ELR (cell line): ENCODE measurements at places on chromosomes 16 and 17.

- peak; percentile 64 for DNase-seq
Observed at GRCh38 chr16:30068750-30069610, 3.4 kb downstream of the ALDOA start.

- DNase-seq: peak; percentile 14
Observed at GRCh38 chr17:32123782-32124181, 18.5 kb upstream of the RHOT1 start.

DNA sequence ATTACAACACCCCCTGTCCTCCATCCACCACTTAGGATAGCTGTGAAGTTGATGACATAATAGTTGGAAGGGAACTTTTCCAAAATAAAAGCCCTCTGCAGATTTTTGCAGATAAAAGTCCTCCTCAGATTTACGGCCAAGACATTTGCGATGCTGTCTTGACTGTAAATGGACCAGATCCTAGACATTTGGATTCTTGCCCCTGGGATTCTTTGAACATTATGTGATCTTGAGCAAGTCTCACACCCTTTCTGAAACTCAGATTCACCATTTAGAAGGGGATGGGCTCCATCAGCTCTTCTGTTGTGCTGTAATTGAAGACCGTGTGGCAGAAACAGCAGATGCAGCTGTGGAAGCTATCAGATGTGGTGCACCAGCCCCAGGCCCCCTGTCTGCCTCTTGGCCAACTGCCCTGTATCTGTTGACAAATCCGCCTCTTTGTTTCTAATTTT is 153.9 kb upstream of the CACNG3 start:
- DNase-seq: no peak

- peak; percentile 64 for DNase-seq
Observed at GRCh38 chr17:50452630-50453300, 15.9 kb downstream of the CHAD start.

DNA sequence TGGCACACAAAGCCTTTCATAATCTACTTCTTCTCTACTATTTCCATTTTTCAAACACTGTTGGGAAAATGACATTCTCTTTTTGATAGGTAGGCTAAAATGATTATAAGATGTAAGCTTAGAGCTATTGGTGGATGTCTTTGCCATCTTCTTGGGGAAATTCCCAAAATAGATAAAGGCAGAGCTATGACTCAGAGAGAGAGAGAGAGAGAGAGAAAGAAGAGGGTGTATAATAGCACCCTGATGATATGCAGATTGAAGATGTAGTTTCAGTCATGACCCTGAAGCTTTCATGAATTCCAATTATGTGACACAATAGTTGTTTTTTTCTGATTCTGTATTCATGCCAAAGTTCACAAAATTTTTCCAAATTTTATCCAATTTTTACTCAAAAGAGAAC is 529.1 kb downstream of the HS3ST4 start:
- no peak for DNase-seq

- DNase-seq: peak; percentile 97
Observed at GRCh38 chr17:62093188-62094155, 28.4 kb upstream of the MED13 start.

DNA sequence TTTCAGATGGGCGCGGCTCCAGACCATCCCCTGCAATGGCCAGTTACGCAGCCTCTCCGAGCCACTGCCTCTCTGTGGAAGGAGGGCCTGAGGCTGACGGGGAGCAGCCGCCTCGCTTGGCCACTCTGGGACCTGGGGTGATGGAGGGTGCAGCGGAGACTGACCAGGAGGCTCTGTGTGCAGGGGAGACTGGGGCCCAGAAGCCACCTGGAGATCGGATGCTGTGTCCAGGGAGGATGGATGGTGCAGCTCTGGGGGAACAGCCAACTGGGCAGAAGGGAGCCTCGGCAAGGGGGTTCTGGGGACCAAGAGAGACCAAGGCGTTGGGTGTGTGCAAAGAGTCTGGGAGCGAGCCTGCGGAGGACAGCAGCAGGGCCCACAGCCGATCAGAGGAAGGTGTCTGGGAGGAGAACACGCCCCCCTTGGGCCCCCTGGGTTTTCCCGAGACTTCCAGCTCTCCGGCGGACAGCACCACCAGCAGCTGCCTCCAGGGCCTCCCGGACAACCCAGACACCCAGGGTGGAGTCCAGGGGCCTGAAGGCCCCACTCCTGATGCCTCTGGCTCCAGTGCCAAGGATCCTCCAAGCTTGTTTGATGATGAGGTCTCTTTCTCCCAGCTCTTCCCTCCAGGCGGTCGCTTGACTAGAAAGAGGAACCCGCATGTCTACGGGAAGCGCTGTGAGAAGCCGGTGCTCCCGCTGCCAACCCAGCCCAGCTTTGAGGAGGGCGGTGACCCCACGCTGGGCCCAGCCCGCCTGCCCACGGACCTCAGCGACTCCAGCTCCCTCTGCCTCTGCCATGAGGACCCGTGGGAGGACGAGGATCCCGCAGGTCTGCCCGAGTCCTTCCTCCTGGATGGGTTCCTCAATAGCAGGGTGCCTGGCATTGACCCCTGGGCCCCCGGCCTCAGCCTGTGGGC is 17.4 kb upstream of the ZFPM1 start:
- DNase-seq: no peak

GRCh38 chr17:50908860-50909764 is 43.0 kb upstream of the TOB1 start:
- no peak for DNase-seq

DNA sequence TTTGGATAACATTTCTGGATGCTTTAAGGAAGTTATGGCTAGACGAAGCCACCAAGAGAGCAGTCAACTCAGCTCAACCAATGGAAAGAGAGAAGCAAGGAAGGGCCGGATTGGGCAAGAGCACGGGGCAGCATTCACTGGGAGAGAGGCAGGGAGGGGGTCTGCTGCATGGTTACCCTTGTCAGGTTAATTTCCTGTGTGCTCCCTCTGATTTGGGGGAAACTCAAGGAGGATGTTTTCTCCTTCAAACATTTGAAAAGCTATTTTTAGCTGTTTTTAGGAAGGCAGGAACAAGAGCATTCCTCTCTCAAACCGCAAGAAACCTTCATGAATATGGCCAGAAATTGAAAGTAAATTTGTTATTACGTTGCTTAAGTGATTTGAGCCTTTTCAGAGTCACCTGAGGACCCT is 118.5 kb upstream of the ZFHX3 start:
- no peak for DNase-seq
